Common myeloid progenitor, CD34-positive (primary cell): ENCODE measurements at places on chromosomes 12 and 14.

GRCh38 chr14:50944647-50945413, 547 bp upstream of the PYGL start:
- H3K4me1 ChIP-seq: peaks cover 16% of the 10 kb centered on the region
- H3K36me3 ChIP-seq: peaks cover 2% of the 10 kb centered on the region
- DNase-seq: peak; percentile 49
- H3K4me3 ChIP-seq: peak overlapping the region; percentile 93

GRCh38 chr14:64696355-64696857, 7.8 kb upstream of the PLEKHG3 start:
- H3K27ac ChIP-seq: no peak overlapping the region
- H3K36me3 ChIP-seq: no peaks in the 10 kb centered on the region
- no peaks in the 10 kb centered on the region for H3K27me3 ChIP-seq
- H3K4me3 ChIP-seq: no peak overlapping the region

DNA sequence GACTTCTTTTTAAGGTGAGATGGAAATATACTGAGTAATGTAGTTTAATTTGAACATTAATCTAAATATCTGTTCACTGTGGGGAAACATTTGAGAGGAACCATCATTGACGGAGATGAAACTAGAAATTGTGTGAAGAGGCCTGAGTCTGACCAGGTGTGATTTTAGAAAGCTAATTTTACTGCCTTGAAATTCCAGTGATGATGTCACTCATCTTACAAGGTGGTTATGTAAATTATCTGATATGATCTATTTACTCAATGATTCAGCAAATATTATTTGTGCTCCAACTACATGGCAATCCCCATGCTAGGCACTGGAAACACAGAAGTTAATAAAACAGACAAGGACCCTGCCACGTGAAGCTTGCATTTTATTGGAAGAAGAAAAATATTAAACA, 435.7 kb upstream of the DCN start:
- DNase-seq: no peak
- no peaks in the 10 kb centered on the region for H3K36me3 ChIP-seq
- H3K4me3 ChIP-seq: no peak overlapping the region
- H3K4me1 ChIP-seq: no peaks in the 10 kb centered on the region
- H3K27me3 ChIP-seq: no peaks in the 10 kb centered on the region
- no peak overlapping the region for H3K27ac ChIP-seq

DNA sequence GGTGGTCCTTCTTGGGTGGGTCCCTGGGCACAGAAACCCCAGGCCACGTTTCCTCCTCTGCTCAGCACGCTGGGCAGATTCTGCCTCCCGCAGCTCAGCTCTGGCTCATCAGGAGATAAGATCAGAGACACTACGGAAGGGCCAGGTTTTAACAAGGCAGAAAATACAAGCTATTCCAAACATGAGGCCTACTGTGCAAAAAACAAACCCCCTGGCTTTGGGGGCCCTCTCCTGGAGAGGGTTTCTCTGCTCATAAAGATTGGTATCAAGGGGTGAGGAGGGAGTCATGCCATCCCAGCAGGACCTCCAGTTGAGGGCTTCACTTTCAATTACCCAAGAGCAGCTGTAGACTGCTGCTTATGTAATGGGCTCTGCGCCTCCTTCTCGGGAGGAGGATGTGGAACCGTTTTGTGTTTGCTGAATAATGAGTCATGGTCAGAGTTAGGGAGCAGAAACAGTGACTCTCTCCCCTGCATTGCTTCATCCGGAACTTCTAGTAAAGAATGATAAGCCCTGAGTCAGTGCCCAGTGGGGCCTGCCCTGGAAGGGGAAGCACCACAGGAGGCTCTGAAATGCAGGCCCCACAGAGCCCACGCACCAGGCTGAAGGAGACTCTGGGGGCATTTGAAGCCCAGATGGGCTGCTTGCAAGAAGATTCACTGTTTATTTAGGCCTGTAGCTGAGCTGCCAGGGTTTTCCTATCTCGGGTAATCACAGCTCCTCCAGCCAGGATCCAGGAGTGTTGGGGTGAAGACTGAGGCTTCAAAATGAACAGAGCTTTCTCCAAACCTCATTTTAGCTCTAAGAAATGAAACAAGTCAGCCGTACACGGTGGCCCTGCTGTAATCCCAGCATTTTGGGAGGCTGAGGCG, 79.3 kb downstream of the SSPN start:
- no peaks in the 10 kb centered on the region for H3K36me3 ChIP-seq
- peak overlapping the region; percentile 74 for H3K27ac ChIP-seq
- H3K4me3 ChIP-seq: no peak overlapping the region

DNA sequence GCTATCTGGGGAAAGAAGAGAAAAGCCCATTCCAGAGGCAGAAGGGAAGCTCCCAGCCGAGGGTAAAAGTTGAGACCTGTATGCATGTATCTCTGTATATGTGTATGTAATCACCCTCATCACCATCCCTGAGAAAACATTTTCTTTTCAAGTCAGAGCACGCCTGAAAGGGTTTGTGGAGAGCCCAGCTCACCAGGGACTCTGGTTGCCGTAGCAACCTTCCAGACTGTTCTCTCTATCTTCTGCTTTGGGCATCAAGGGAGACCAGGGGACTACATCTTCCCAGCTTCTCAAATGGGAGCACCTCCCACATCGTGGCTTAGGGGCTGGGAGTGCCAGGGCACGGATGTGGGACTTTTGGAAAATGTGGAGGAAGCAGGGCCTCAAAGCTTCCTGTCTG, 93.5 kb downstream of the GALNT8 start:
- H3K4me3 ChIP-seq: no peak overlapping the region
- H3K27ac ChIP-seq: no peak overlapping the region
- peaks cover 35% of the 10 kb centered on the region for H3K4me1 ChIP-seq
- no peaks in the 10 kb centered on the region for H3K36me3 ChIP-seq
- peaks cover 10% of the 10 kb centered on the region for H3K27me3 ChIP-seq
